GM12878 (cell line): ENCODE measurements at places on chromosomes 2 and 18.

GRCh38 chr2:160305081-160305750 is 105.1 kb upstream of the ITGB6 start:
- no peaks in the 10 kb centered on the region for H3K27me3 ChIP-seq
- DNase-seq = no peak
- H3K27ac ChIP-seq = no peak overlapping the region
- no peaks in the 10 kb centered on the region for H3K4me1 ChIP-seq

DNA sequence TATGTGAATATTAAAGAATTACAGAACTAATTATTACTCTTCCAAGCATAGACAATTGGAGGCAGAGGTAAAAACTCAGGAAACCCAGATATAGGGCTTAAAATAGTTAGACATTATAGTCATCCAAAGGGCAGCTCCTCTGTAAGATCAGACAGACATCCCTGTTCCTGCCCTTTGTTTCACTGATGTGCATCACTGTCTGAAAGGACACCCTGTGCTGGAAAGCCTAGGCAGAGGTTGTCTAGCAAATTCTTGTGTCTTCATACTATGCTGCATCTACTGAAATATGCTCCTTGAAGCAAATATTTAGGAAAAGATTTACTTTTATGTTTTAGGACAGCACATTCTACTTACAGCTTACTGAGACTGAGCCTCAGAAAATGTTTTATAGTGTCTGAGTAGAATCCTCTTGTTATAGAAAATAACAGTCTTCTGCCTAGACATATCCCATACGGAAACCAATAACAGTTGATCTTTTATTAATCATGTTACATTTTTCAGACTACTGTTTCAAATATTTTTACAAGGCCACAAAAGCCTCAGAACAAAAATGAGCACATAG is 977.3 kb upstream of the CDH2 start:
- no peaks in the 10 kb centered on the region for H3K4me1 ChIP-seq
- H3K27ac ChIP-seq = no peak overlapping the region
- no peaks in the 10 kb centered on the region for H3K27me3 ChIP-seq

GRCh38 chr18:13436576-13436975 is 218.0 kb downstream of the LDLRAD4 start:
- no peak overlapping the region for H3K27ac ChIP-seq
- no peak for DNase-seq
- H3K4me1 ChIP-seq = no peaks in the 10 kb centered on the region

- no peaks in the 10 kb centered on the region for H3K4me1 ChIP-seq
- no peak overlapping the region for H3K27ac ChIP-seq
- H3K27me3 ChIP-seq = peaks cover 3% of the 10 kb centered on the region; the same call in 1 of the 2 replicates
- H3K36me3 ChIP-seq = no peaks in the 10 kb centered on the region
- no peak overlapping the region for H3K4me3 ChIP-seq
- DNase-seq = no peak
These were observed 191.6 kb downstream of the ZBTB7C start for GRCh38 chr18:48217258-48218250.

- DNase-seq = no peak
- no peak overlapping the region for H3K4me3 ChIP-seq
- no peaks in the 10 kb centered on the region for H3K27me3 ChIP-seq
- no peaks in the 10 kb centered on the region for H3K36me3 ChIP-seq
- H3K4me1 ChIP-seq = no peaks in the 10 kb centered on the region
These were observed 7.0 kb upstream of the SCTR start for GRCh38 chr2:119531292-119531691.

DNA sequence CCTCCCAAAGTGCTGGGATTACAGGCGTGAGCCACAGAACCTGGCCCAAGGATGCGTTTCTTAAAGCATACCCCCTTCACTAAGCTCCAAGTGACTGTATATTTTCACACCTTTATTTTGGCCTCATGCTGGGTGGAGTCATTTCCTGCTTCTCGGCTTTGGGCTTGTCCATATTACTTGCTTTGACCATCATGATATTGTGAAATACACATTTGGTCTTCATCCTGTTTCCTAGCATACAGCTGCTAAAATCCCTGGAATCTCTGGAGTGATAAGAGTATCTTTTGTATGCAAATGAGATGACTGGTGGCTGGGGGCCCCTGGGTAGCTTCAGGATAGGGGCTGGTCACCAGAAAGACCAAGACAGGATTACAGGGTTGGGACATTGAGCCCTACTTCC is 17.6 kb upstream of the COLEC12 start:
- H3K36me3 ChIP-seq = no peaks in the 10 kb centered on the region
- no peaks in the 10 kb centered on the region for H3K27me3 ChIP-seq
- H3K4me3 ChIP-seq = no peak overlapping the region
- 0 out of 2 replicates have a peak, but pooled peaks cover 3% of the 10 kb centered on the region for H3K4me1 ChIP-seq

- H3K36me3 ChIP-seq = peaks cover 7% of the 10 kb centered on the region; the same call in 1 of the 2 replicates
- no peak for DNase-seq
These were observed 5.5 kb downstream of the NPC1 start for GRCh38 chr18:23580677-23581367.

GRCh38 chr2:109200616-109201464 is 71.8 kb downstream of the SH3RF3 start:
- no peak for DNase-seq
- H3K27ac ChIP-seq = no peak overlapping the region
- H3K4me1 ChIP-seq = peaks cover 8% of the 10 kb centered on the region
- no peaks in the 10 kb centered on the region for H3K36me3 ChIP-seq
- no peaks in the 10 kb centered on the region for H3K27me3 ChIP-seq
- no peak overlapping the region for H3K4me3 ChIP-seq

GRCh38 chr2:28896906-28897305 is 2.4 kb downstream of the WDR43 start:
- peak overlapping the region; percentile 97 for H3K4me3 ChIP-seq
- DNase-seq = no peak
- no peaks in the 10 kb centered on the region for H3K27me3 ChIP-seq
- H3K27ac ChIP-seq = no peak overlapping the region

DNA sequence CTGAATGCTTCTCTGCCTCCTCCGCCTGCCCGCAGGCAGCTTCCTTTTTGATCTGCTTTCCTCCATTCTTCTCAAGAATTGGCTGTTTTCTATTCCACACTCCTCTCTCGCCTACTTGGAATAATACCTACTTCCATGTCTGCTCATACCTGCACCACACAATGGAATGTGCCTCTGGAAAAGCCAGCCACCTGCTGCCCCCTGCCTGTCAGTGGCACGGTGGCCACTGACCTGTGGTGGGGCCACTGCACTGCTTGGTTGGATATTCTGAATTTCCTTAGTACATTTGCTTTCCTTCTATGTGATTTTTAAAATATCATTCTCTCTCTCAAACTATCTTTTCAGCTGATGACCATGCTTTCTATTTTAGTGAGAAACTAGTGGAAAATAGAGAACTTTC is 406.9 kb downstream of the DCDC2C start:
- no peaks in the 10 kb centered on the region for H3K27me3 ChIP-seq
- no peak for DNase-seq
- no peak overlapping the region for H3K27ac ChIP-seq
- H3K36me3 ChIP-seq = no peaks in the 10 kb centered on the region
- no peak overlapping the region for H3K4me3 ChIP-seq

DNA sequence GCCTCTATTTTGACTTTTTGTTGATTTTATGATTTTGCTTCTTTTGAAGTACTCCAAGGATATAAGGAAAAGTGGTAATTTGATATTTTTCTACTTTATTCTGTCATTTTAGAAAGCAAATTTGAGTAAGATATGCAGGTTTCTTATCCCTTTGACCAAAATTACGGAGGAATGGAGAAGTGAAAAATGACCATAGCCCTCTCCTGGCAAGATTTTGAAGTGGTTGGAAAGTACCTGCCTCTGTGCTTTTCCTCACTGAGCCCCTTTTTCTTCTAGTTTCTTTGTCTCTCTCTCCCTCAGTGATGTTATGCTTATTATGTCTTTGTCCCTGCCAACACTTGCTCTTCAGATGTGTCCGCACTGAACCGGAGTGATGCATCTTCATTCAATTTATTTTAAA is 898.1 kb downstream of the EPHA4 start:
- peak; percentile 44 for DNase-seq
- no peaks in the 10 kb centered on the region for H3K36me3 ChIP-seq
- no peak overlapping the region for H3K27ac ChIP-seq
- H3K27me3 ChIP-seq = no peaks in the 10 kb centered on the region

- no peaks in the 10 kb centered on the region for H3K4me1 ChIP-seq
- DNase-seq = no peak
- H3K27ac ChIP-seq = no peak overlapping the region
- H3K36me3 ChIP-seq = no peaks in the 10 kb centered on the region
These were observed 217.7 kb downstream of the GBX2 start for GRCh38 chr2:235950473-235950809.

DNA sequence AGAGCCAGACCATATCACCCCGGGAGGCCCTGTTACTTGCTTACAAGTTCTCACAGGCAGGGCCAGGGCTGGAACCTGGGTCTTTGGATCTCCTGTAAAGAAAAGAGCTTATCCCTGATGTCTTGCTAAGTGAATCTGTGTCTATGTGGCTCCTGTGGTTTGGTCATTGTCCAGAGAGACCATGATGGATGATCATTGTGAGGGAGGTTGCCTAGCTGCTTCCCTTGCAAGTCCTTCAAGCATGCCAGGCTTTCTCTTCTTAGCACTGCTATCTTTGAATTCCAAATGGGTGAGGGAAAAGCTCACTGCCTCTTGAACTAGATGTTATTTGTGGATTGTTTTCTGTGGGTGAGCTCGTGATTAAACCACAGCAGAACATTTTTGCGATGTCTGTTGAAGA is 151.6 kb downstream of the FSHR start:
- H3K4me3 ChIP-seq = no peak overlapping the region
- no peak overlapping the region for H3K27ac ChIP-seq
- peaks cover 9% of the 10 kb centered on the region for H3K4me1 ChIP-seq

GRCh38 chr2:151999053-151999452 is 99.8 kb downstream of the CACNB4 start:
- no peak overlapping the region for H3K27ac ChIP-seq
- H3K4me1 ChIP-seq = peaks cover 3% of the 10 kb centered on the region
- H3K36me3 ChIP-seq = no peaks in the 10 kb centered on the region
- no peak for DNase-seq
- H3K4me3 ChIP-seq = no peak overlapping the region
- no peaks in the 10 kb centered on the region; the same call in 1 of the 2 replicates for H3K27me3 ChIP-seq

DNA sequence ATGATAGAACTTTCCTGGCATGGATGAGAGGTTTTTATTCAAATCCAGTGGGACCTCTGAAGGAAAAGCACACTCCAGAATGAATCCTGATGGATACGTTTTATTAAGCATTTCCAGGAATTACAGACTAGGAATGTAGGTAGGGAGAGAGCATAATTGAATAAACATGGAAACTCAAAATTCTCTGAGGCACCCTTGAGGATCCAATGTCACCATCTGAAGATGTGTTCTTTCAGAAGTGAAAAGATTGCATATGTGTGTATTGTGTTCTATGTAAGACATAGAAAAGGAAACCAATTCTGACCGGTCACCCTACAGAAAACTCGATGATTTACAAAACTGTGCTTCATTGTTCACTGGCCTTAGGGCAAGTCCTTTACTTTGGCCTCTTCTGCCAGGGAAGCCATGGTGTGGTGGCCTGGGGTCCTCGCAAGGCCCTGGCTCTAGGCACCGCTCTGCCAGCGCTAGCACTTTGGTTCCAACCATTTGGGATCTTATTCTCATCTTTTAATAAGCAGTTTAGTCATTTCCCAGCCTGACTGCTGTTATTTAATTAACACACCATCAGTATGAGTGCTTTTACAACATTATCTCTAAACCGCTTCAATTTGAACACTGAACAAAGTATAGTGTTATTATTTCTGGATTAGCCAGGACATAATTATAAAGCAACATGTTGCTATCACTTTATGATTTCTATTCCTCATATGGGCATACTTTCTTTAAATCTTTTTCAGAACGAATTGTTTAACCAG is 4.5 kb upstream of the GKN1 start:
- H3K4me1 ChIP-seq = no peaks in the 10 kb centered on the region
- H3K27me3 ChIP-seq = peaks cover 3% of the 10 kb centered on the region; the same call in 1 of the 2 replicates
- no peak for DNase-seq
- H3K36me3 ChIP-seq = no peaks in the 10 kb centered on the region

- no peak for DNase-seq
- no peaks in the 10 kb centered on the region for H3K36me3 ChIP-seq
- peaks cover 16% of the 10 kb centered on the region for H3K27me3 ChIP-seq
- H3K4me3 ChIP-seq = peak within 1 kb of the TSS; percentile 47; the same call in 1 of the 2 replicates
- H3K4me1 ChIP-seq = no peaks in the 10 kb centered on the region
- no peak within 1 kb of the TSS for H3K27ac ChIP-seq
These were observed at the start of gene MFSD2B for GRCh38 chr2:24009680-24010476. TSS of gene MFSD2B (plus strand) at chr2:24010085. CDS start at chr2:24010097, 12 bp downstream.

DNA sequence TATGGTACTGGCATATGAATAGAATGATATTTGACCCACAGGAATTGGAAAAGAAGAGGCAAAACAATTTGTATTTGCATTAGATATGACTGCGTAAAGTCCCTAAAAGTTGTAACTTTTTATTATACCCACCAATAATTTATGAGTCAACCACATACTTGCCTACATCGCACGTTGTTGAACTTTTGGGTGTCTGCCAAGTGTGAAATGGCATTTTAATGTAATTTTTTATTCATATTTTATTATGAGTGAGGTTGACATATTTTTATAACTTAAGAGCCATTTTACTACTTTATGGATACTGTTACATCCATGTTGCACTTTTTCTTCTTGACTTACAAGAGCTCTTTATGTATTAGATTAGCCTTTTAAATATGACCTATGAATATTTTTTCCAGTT is 4.6 kb downstream of the DSC2 start:
- peaks cover 4% of the 10 kb centered on the region; the same call in 1 of the 2 replicates for H3K27me3 ChIP-seq
- H3K4me3 ChIP-seq = no peak overlapping the region
- no peak for DNase-seq

DNA sequence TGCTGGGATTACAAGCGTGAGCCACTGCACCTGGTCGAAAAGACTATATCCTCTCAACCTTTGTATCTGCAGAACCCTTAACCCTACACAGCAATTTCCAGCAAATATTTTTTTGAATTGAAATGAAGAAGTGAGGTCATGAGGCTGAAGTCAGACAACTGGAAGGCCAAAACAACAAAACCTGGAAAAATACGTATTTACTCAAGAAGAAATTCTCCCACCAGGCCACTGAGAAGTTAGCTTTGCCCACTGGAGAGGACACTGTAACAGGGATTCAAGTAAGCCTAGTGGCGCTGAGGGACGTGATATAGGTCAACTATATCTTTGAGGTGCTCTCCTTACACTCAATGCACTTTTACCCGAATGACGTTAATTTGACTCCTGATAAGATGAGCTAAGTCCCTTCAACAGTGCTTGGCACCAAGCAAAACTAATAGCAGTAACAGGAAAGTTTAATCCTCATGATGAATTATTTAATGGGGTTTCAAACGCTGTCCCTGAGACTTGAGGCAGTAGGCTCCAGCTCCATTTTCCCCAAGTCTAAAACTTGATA is 1.9 kb downstream of the HDLBP start:
- H3K27ac ChIP-seq = peak overlapping the region; percentile 94
- no peaks in the 10 kb centered on the region for H3K36me3 ChIP-seq
- peak overlapping the region; percentile 90 for H3K4me3 ChIP-seq
- peaks cover 29% of the 10 kb centered on the region for H3K4me1 ChIP-seq
